ENCODE measurements at places on chromosomes 12 and 14. TPM values are rescaled to one million over a fixed set of nuclear protein-coding genes. Genes with fewer than 3 reads are reported as not detected.
A peak's percentile ranks its signal among the peaks of the same experiment; 100 is the strongest.

DNA sequence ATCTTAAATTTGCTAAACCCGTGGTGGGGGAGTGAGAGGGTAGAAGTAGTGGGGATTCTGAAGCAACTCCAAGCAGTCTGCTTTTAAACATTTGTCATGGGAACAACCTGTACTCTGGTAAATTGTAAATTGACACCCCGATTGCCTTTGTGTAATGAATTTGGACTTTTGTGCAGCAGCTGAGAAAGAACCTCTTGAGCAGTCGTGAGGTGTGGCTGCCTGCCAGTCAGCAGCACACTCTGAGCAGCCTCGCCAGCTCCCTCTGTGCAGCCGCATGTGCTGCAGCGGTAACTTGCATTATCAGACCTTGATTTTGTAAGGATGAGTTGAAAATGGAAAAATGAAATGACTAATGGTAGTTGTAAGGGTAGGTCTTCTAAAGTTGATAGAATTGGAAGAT, 74.3 kb downstream of the SUSD6 start:
- peak; percentile 60 for ATAC-seq

DNA sequence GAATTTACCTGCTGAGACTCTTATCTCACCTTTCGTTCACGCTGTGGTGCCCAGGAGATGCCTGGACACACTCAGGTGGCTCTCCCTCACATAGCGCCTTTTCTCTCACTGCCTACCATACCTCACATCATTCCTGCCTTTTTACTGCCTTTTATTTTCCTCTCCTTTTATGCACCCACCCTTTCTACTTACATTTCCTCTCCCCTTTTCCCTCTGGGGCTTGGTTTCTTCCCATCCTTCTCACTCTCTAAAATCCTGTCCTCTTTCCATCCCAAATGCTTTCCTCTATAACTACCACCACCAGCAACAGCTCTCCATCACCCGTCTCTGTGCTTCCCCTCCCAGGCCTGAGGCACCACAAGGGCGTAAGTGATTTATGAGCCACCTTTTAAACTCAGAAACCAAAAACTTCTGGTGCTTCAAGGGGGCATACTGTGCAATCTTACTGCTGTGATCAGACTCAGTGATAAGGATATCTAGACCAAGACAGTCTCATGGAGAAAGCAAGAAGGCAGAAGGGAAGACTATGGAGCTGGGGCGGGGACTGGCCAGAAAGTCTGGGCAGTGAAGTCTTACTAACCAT, 32.7 kb upstream of the SMUG1 start:
- no peak for ATAC-seq

Gene TEX52
- total RNA-seq, result not detected

DNA sequence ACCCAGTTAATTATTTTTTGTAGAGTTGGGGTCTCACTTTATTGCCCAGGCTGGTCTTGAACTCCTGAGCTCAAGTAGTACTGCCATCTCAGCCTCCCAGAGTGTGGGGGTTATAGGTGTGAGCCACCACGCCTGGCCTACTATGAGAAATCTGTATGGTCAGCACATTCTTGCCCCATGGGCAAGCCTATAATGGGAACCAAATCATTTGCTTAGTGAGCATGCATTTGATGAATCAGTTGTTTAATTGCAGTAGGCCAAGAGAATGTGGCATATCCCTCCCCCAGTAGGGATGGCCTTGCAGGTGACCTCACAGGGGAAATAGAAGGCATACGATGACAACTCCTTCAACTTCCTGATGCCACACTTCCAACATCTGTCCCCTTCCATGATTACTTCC, 122.7 kb downstream of the DIP2B start:
- no peak for ATAC-seq

GRCh38 chr12:6323340-6323994, 13.0 kb downstream of the PLEKHG6 start:
- peak; percentile 72 for ATAC-seq

Gene PYGL
- total RNA-seq, result 31.0 TPM

Gene SERPINA12
- total RNA-seq, result not detected

Gene MYL6
- 6,545 TPM for total RNA-seq

Gene CLEC2A
- not detected for total RNA-seq

Gene RPS26
- 1,263 TPM for total RNA-seq

GRCh38 chr12:39912211-39912980, 193.5 kb downstream of the SLC2A13 start:
- ATAC-seq, result no peak

GRCh38 chr12:47755655-47756562, 2.8 kb downstream of the RAPGEF3 start:
- ATAC-seq, result no peak

Gene RTL1
- total RNA-seq, result not detected

DNA sequence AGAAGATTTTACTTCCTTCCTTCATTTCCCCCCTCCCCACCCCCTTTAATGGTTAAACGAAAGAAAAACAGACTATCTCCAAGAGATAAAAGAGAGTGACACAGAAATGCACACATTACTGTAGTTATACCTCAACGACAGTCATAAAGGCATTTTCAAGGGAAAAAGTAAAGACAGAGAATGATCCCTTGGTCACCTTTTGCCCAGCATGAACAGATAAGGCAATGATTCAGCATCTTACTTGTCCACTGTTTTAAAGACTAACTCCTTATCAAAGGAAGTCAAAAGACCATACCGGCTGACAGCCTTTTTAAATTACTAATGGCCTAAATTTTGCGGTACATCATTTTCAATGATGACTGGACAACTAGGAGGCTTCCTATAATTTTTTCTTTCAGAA, 326.6 kb downstream of the PAWR start:
- no peak for ATAC-seq

All from gastroesophageal sphincter (tissue), 4 donors.